ENCODE measurements at places on chromosomes 5 and 9.

DNA sequence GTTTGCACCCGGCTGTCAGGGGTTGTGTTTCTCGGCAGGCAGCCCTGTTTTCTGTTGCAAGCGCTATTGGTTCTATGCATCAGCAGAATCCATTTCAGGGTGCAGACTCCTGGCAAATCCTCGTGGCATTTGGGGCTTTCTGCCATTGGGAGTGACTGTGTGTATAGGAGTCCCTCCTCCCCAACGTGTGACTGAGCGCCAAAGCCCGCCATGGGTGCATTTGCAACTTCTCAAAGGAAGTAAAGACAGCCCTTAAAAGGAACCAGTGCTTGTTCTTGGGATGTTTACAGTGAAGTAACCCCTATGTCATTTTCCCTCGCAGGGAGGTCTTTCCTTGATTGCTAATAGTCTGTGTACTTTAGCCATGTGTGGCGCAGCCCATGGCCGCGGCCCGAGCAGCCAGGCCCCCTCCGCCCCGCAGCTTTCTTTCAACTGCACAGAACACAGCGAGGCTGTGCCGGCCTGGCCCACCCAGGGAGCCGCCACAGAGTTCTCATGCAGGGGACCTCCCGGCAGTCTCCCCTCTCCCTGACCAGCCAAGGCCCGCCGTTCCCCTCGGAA lies 175.6 kb downstream of the HSD17B3 start:
- peak; percentile 52 for DNase-seq

DNA sequence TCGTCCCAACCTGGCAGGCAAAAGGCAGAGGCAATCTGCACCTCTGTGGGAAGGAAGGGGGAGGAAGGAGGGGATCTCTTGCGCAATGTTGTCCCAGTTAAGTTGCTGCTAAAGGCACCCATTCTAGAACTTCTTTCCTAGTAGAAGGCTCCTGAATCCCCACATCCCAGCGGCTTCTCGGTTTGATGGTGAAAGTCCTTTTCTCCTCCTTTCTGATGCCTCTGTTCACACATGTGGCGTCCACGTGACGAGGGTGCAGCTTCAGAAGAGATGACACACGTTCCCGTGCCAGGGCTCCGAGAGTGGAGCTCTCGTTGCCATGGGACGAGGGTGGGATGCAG lies 96.9 kb upstream of the FCN2 start:
- DNase-seq: no peak

- no peak for DNase-seq
These were observed 3.3 kb downstream of the LCN12 start for GRCh38 chr9:136955202-136955942.

- no peak for DNase-seq
These were observed 46.5 kb upstream of the ZFR start for GRCh38 chr5:32490972-32491557.

DNA sequence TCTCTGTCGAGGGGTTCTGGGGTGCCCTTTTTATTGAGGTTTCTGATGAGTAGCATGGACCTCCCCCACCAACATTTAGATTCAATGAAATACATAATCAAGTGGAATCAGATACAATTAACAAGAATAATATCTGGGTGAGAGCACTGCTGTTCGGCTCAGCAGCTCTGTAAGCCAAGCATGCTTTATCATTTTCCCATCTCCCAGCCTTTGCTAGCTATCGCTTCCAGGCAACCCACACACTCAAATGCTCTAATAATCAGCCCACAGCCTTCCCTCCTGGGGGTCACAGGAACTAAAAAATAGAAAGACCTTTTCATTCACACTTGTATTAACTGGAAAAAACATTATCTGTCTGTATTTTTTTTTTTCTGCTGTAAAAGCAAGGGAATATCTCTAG lies 8.9 kb downstream of the PLPPR1 start:
- no peak for DNase-seq

- DNase-seq: no peak
These were observed 125.8 kb downstream of the ARRDC3 start for GRCh38 chr5:91257301-91257700.

- DNase-seq: no peak
These were observed 391.8 kb downstream of the ARHGEF28 start for GRCh38 chr5:74017786-74018211.

GRCh38 chr9:69079186-69079585 lies 43.6 kb downstream of the FXN start:
- no peak for DNase-seq

DNA sequence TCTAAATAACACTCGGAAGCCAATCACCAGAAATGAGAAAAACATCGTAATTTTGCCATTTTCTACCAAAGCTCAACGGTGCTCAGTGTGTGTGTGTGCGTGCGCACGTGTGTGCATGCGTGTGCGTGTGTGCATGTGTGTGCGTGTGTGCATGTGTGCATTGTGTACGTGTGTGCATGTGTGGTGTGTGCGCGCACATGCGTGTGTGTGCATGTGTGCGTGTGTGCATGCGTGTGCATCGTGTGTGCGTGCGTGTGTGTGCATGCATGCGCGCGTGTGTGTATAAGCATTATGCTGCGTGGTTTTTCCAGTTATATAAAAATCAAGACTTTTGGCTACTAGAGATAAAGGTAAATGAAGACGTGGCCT lies 165.0 kb downstream of the DAB2IP start:
- no peak for DNase-seq

DNA sequence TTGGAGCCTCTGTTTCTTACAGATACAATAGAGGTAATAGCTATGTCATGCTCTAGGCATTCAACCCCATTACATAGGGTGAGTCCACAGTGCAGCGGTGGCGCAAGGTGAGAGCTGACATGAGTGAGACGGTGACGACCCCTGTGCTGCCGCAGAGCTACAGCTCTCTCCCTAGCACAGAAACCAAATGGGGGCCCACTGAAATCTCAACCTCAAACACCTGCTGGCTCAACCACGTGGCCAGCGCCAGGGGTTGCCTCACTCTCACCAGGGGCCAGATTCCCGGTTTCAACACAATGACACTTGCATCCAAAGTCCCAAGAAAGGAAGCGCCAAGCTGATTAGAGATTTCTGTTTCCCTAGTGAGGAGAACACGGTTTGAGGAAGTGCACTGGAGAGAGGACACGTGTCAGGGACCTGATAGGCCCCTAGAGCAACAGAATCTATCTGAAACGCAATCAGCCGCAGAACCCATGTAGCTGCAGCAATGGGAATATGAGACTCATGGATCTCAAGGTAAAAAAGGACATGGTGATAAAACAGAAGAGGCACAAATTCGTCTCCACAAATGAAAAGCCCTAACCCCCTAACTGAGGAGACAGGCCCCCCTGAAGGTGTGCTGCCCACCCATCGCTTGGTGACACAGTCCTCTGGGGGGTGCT lies 114.3 kb downstream of the CRB2 start:
- DNase-seq: no peak

GRCh38 chr5:40798801-40799210 lies 632 bp upstream of the PRKAA1 start:
- DNase-seq: no peak

DNA sequence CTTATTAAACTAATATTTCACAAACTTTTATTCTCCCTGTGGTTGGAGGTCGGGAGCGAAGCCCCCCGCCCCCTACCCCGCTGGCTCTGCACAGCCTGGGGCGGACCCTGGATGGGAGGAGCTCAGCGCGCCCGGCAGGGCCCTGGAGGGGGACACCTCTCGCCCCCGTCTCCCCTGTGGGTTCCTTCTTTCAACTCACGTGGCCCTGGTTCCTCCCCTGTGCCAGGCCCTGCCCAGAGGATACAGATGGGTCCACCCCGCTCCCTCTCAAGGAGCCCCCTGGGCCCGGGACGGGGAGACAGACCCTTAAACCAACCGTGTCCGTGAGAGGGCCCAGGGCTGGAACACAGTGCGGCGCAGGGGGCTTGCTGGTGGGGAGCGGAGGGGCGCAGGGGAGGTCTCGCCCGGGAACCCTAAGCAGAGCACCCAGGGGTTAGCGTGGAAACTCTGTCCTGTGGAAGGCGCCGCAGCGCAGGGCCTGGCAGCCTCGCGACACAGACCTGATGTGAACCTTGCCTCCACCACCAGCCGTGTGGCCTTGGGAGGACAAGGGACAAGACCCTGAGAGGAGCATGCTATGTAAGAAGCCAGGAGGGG lies 103.7 kb upstream of the MVB12B start:
- no peak for DNase-seq

GRCh38 chr5:127925916-127926315 lies 157.7 kb upstream of the SLC12A2 start:
- DNase-seq: no peak

- DNase-seq: no peak
These were observed 748 bp downstream of the LCN9 start for GRCh38 chr9:135663857-135664256.

DNA sequence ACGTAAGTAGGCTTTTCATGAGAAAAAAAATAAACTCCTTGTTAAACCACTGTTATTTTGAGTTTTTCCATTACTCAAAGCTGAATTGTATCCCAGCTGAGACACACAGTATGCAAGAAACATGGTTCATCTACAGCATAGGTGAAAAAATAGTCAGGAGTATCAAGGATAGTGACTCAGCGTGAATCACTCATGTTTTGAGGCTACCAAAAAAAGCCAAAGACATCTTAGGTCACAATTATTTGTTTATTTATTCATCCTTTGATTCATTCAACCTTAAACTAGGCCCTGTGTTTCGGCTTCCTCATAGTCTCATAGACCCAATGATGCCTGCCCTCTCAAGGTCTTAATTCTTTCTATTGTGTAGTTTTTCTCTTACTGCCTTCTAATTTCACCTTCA lies 32.9 kb upstream of the STX17 start:
- DNase-seq: no peak

DNA sequence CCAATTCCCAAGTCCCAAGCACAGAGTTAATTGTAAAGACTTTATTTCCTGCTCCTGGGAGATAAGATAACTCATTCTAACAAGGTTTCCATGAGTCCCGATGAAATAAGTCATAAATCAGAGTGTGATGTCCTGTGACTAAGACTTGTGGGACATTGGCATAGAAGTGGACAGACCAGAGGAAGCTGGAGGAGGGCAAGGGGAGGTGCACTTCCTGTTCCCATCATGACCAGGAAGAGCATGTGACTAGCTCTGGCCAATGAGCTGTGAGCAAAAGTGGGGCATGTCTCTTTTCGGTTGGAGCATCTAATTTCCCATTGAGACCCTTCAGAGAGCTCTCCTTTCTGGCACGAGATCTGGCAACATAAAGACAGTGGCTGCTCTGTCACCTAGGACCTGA lies 100.4 kb downstream of the ZNF354C start:
- DNase-seq: no peak

DNA sequence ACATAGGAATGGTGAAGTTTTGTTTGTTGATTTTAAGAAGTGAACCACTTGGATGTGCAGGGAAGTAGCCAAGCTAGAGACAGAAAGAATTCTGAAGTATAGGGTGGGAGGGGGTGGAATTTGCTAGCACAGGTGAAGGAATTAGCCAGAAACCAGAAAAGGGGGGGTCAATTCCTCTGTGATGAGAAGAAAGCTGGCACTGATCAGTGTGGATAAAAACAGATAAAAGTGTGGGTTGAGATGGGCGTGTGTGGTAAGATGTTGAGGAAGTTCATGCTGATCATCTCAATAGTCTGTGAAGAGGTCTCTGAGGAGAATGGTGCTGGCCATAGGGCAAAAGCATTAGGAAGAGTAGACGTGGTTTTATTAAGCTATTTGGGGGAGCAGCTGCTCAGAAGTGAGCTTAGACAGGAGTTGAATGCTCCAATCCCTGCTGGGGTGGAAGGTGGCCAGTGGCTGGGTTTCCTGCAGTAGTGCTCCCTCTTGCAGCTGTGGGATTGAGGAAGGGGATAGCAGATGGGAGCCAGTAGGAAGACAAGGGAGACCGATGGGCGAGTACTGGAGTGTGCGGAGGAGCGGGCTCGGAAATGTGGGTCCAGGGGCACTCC lies 88.7 kb upstream of the ELL2 start:
- no peak for DNase-seq

- DNase-seq: no peak
These were observed 49.8 kb downstream of the NR6A1 start for GRCh38 chr9:124721109-124721906.

- no peak for DNase-seq
These were observed 28.1 kb upstream of the CYLC2 start for GRCh38 chr9:102966999-102967398.

GRCh38 chr5:104327801-104328200 lies 765.2 kb upstream of the NUDT12 start:
- DNase-seq: no peak

GRCh38 chr5:69265931-69266330 lies 31.2 kb downstream of the CDK7 start:
- DNase-seq: no peak

DNA sequence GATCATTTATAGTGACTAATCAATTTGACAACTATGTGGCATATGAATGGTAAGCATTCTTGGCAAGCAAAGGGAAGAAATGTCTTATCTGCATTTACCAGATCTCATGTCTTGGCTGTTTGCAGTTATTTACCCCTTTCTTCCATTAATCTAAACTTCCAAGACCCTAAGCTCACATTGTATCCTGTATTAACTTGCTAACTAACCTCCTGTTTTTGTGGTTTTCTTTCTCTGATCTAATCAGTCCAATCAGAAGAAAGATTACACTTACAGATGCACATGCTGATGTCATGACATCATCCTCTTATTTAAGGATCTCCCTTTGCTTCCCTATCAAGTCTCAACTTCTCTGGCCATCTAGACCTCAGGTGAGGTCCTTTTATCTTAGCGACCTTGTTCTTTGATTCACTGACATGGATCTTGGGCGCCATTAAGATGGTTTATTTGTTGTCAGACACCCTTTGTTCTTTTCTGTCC lies 95.5 kb downstream of the F2RL2 start:
- no peak for DNase-seq

GRCh38 chr5:104955479-104955878 lies 1392.9 kb upstream of the NUDT12 start:
- DNase-seq: no peak

DNA sequence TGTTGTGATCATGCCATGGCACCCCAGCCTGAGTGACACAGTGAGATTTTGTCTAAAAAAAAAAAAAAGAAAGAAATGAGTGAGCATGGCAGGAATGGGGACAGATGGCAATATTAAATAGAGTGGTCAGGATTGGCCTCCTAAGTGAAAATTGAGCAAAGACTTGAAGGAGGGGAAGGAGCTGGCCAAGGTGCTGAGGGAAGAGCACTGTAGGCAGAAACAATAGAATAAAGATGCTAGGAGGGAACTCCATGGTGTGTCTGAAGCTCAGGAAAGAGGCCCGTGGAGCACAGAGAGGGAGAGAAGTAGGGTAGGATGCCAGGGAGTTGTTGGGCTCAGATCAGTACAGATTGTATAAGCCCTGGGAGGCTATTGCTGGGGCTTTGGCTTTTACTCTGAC lies 64.4 kb upstream of the PCAT7 start:
- no peak for DNase-seq

DNA sequence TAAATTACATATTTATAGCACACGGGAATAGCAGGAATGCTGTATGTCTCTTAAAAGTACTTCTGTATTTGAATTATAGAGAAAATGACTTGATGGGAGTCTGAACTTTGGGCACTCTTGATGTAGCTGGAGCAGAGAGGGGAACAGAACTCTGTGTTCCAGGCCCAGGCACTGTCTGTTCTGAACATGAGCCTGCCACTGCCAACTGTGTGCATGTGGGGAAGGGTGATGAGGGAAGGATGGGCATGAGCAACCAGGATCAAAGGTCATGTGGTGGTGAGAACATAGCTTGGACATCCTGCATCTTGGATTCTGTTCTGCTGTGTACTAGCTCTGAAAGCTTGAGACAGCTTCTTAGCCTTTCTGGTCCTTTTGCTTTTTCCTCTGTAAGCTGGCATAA lies 16.4 kb upstream of the ZBED3 start:
- DNase-seq: no peak

GRCh38 chr5:68740226-68740910 lies 353.4 kb upstream of the SLC30A5 start:
- no peak for DNase-seq

- no peak for DNase-seq
These were observed 458.8 kb downstream of the SPATA31D1 start for GRCh38 chr9:82447343-82447742.

All from right kidney (tissue), 9 donors.